CD4-positive, alpha-beta memory T cell (primary cell): ENCODE measurements at places on chromosomes 12 and 14. TPM values are rescaled to one million over a fixed set of nuclear protein-coding genes. Genes with fewer than 3 reads are reported as not detected.

Gene CD27
- total RNA-seq: 124 TPM

Gene TBX3
- total RNA-seq: not detected

Gene ANO4
- total RNA-seq: not detected

Gene EIF2B2
- total RNA-seq: 31.7 TPM

Gene ULK1
- 55.7 TPM for total RNA-seq

- DNase-seq: no peak
- H3K4me1 ChIP-seq: no peaks in the 10 kb centered on the region
- H3K27ac ChIP-seq: no peak overlapping the region
- H3K36me3 ChIP-seq: no peaks in the 10 kb centered on the region
- H3K4me3 ChIP-seq: no peak overlapping the region
These were observed 62.3 kb upstream of the PTCSC3 start for GRCh38 chr14:36238666-36239363.

- H3K27me3 ChIP-seq: no peaks in the 10 kb centered on the region
- no peak overlapping the region for H3K27ac ChIP-seq
These were observed 1455.6 kb upstream of the TMEM132C start for GRCh38 chr12:126811391-126811790.

DNA sequence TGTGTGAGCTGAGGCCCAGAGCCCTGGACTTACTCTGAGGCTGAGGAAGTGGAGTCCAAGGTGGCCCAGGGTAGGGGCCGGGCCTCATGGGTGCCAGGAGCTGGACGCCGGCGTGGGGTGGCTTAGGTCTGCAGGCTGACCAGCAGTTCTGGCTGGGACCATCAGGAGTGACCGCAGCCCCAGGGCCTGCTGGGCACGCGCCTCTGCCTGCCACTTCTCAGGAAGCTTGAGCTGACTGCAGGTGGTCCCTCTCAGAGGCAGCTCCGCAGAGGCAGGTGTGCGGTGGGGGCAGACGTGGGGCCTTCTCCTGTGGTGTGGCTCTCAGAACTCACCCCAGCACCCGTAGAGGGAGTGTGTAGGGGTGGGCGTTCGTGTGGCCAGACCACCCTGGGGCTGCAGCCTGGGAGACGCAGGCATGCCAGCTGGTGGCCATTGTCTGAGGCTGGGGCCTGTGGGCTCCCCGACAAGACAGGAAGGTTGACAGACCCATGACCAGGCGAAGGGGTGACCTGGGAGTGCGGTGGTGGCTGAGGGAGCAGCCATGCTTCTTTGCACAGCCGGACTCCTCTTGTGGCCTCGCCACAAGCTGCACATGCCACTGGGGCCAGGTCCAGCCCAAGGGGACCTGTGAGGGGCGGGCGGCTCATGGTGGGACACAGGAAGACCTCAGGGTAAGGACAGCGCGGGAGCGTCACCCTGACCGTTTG is 40.0 kb upstream of the TEX22 start:
- H3K36me3 ChIP-seq: peaks cover 3% of the 10 kb centered on the region
- H3K27me3 ChIP-seq: no peaks in the 10 kb centered on the region
- H3K4me3 ChIP-seq: no peak overlapping the region

DNA sequence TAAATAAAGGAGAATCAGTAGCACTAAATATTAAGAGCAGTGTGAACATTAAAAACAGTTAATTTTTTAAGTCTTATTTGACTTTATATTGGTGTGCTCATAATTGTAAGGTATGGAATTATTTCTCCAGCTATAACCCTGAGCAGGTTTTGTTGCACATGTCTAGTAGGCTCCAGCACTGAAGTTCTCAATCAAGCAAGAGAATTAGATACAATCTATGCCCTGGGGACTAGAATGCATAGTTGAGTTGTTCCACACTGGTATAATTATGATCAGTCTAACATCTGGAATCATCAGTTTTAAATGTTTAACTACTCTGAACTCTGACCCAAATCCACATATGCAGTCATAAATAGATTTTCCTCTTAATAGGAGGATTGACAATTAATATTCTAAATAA is 257.8 kb upstream of the ARHGAP5 start:
- H3K4me1 ChIP-seq: no peaks in the 10 kb centered on the region
- DNase-seq: no peak
- no peaks in the 10 kb centered on the region for H3K27me3 ChIP-seq
- H3K27ac ChIP-seq: no peak overlapping the region

DNA sequence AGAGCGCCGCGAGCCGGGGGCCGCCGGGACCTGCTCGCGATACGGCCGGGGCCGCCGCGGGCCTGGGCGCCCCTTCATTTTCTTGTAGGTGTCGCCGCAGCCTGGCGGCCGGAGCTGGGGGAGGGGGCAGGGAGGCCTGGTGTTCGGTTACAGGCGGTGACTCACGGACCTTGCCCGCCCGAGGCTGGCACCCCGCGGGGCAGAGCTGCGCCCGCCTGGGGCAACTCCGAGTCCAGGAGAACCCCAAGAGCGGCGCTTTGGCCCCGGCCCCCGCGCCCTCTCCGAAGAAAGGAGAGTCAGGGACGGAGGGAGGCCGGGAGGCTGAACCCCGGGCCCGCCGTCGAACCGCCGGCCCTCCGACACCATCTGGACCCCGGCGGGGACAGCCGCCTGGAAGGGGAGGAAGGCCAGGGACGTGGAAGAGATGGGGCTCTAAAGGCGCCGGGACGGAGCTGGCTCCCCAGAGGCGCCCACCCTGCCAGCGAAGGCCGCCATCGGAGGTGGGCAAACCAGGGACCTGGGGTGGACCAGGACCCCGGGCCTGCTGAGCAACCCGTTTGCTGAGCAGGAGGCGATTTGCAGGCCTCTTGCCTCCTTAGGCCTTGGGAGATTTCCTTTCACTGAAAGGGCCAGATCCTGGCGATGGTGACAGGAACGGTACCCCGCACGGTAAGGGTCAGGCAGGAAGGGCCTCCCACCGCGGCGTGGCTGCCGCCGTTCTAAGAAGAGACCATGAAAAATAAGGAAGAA is 843 bp upstream of the NUAK1 start:
- no peak for DNase-seq
- H3K36me3 ChIP-seq: no peaks in the 10 kb centered on the region
- H3K27me3 ChIP-seq: peaks cover 20% of the 10 kb centered on the region
- no peak overlapping the region for H3K27ac ChIP-seq

DNA sequence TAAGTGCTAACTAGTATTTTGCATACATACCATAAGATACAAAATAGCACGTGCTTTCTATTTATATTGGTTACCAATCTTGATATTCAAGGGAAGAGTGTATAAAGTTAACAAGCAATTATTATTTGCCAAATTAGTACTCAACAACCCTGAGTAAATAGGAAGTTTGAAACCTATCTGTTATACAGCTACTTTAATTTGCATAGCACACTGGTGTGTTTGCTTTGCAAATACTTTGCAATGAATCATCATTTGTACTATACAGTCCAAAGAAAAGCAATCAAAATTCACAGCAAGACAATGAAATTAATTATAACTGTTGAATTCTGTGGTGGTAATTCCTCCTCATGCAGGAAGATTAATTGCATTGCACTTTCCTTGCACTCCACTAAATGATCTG is 469.1 kb downstream of the PRKD1 start:
- no peaks in the 10 kb centered on the region for H3K4me1 ChIP-seq
- H3K36me3 ChIP-seq: no peaks in the 10 kb centered on the region
- H3K4me3 ChIP-seq: no peak overlapping the region
- H3K27ac ChIP-seq: no peak overlapping the region
- H3K27me3 ChIP-seq: no peaks in the 10 kb centered on the region

DNA sequence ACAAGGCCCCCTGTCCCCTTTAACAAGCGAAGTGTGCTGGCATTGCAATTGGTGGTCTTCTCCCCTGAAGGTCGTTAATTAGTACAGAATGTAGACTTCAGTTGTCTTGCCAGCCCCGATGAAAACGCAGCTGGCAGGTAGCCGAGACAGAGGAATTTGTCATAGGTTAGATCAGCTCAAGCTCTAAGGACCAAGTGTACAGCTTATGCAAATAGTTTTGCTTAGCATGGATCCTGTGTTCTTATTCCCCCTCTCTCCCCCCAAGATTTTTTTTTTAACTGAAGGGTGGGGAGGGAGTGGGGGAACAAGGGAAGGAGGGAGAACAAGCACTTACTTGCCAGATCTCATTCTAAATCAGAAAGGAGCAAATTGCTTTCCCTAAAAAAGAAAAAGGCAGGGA is 58.6 kb upstream of the PARP11 start:
- no peaks in the 10 kb centered on the region for H3K27me3 ChIP-seq
- H3K27ac ChIP-seq: no peak overlapping the region
- no peak overlapping the region for H3K4me3 ChIP-seq
- no peak for DNase-seq
- H3K36me3 ChIP-seq: no peaks in the 10 kb centered on the region

- H3K27me3 ChIP-seq: no peaks in the 10 kb centered on the region
- H3K36me3 ChIP-seq: no peaks in the 10 kb centered on the region
- DNase-seq: peak; percentile 61
- H3K4me3 ChIP-seq: no peak overlapping the region
- H3K4me1 ChIP-seq: peaks cover 60% of the 10 kb centered on the region
- peak overlapping the region; percentile 46 for H3K27ac ChIP-seq
These were observed 250.9 kb upstream of the OR4E1 start for GRCh38 chr14:21924479-21924878.

GRCh38 chr12:1670358-1671268 is 20.3 kb upstream of the ADIPOR2 start:
- no peak overlapping the region for H3K27ac ChIP-seq
- no peak for DNase-seq
- H3K4me3 ChIP-seq: no peak overlapping the region
- H3K36me3 ChIP-seq: no peaks in the 10 kb centered on the region
- H3K27me3 ChIP-seq: no peaks in the 10 kb centered on the region

DNA sequence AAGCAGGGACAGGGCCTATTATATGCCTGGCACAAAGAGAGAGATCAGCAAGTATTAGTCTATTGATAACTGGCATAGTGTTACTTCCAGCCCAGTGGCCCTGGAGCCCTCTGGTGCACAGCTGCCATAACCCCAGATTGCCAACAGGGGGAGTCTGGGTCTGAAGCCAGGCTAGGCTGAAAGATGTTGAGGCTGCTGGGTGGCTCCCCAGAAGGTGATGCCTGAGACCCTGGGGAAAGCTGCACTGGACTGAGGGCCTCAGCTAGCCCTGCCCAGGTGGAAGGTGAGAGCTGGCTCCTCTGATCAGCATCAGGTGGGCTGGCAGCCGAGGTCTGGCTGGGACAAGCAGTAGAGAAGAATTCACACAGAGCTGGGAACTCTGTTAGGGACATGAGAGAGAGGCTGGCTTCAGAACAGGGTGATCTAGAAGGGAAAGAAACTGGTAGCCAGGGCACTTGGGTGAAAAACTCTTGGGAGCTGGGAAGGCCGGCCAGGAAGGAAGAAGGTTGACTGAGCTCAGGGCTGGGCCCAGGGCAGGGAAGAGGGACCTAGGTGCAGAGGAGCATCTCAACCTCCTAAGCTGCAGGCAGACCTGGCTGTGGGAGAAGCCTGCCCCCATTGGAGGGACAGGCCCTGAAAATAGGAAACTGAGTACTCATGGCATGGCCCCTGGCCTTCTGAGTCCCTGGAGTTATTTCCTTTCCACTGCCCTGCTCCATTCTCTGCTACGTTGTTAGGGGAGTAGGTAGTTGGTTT is 3.9 kb downstream of the GZMH start:
- peaks cover 4% of the 10 kb centered on the region for H3K27me3 ChIP-seq
- peaks cover 19% of the 10 kb centered on the region for H3K4me1 ChIP-seq
- H3K27ac ChIP-seq: no peak overlapping the region
- H3K36me3 ChIP-seq: no peaks in the 10 kb centered on the region
- peak; percentile 49 for DNase-seq

DNA sequence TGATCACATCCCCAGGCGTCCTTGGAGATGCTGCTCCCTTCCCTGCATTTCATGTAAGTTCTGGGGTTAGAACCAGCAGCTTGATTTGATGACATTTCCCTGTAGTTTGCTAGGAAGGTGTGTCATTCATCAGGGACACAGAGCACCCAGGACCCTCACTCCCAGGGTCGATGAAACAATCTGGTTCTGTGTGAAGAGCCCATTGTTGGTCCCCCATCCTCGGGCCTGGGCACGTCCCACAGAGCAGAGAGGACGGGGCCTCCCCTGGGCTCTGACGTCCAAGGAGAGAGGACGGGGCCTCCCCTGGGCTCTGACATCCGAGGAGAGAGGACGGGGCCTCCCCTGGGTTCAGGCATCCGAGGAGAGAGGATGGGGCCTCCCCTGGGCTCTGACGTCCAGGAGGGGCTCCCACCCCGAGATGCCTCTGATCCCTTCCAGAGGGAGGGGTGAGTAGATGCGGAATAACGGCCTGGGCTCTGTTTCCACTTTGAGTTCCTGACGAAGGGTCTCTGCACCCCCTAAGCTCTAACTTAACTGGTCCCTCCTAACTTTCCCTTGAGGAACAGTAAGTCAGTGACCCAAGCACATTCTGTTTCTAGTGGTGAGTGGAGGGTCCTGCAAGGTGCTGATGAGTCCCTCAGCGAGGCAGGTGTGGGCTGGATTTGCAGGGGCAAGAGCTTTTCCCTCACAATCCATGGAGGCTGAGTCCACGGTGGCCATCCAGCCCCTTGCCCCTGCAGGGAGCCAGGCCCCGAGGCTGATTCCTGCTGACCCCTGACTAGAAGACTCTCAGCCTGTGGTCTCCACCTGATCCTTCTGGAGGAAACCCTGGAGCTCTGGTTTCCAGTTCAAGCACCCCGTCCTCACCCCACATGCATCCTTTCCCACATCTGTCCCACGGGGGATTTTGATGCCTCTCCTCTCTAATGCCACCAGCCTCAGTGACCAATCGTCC is 35.5 kb upstream of the SFSWAP start:
- H3K27me3 ChIP-seq: no peaks in the 10 kb centered on the region
- no peak for DNase-seq
- H3K36me3 ChIP-seq: no peaks in the 10 kb centered on the region
- no peak overlapping the region for H3K27ac ChIP-seq
- no peaks in the 10 kb centered on the region for H3K4me1 ChIP-seq
- H3K4me3 ChIP-seq: no peak overlapping the region

GRCh38 chr12:87020071-87020470 is 763.9 kb upstream of the MGAT4C start:
- no peak overlapping the region for H3K27ac ChIP-seq
- no peak for DNase-seq
- no peaks in the 10 kb centered on the region for H3K4me1 ChIP-seq
- no peaks in the 10 kb centered on the region for H3K36me3 ChIP-seq
- H3K4me3 ChIP-seq: no peak overlapping the region

GRCh38 chr12:105341010-105341409 is 10.5 kb downstream of the C12orf75 start:
- no peak overlapping the region for H3K27ac ChIP-seq
- H3K4me3 ChIP-seq: no peak overlapping the region
- H3K4me1 ChIP-seq: peaks cover under 1% of the 10 kb centered on the region
- no peaks in the 10 kb centered on the region for H3K27me3 ChIP-seq
- no peaks in the 10 kb centered on the region for H3K36me3 ChIP-seq
